Mesothelial cell of epicardium (in vitro differentiated cells): ENCODE measurements at places on chromosomes 11 and 22.

DNA sequence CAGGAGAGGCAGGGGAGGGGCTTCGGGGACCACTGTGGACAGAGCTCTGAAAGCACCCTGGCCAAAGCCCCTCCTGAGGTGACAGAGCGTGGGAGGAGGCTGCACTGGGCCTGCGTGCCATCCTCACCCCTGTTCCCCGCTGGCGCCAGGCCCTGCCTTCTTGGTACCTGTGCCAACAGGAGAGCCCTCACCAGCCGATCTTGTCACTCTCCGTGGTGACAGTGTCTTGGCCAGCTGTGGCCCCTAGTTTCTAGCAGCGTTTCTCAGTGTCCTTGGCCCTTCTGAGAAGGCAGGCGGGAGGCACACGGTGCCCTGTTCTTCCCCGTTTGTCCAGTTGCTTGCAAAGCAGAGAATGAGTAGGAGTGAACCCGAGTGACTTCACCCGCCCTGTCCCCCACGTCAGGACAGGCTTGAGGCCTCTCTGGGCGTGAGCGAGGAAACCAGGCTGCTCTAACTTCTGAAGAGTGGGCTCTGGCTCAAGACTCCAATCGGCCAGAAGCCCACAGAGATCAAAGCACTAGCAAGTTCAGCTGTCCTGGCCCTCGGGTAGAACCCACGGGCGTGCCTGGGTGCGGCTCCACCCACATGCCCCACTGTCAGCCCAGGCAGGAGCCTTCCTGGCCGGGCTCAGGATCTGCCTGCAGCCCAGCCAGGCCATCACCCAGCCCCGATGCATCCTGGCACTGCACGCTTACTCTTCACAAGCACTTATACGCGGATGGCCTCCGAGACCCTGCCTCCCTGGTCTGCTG lies 60.2 kb upstream of the EMID1 start:
- DNase-seq = no peak

GRCh38 chr11:32153747-32154146 lies 62.9 kb downstream of the RCN1 start:
- DNase-seq = no peak

GRCh38 chr11:118789501-118790356 lies 1.2 kb downstream of the DDX6 start:
- DNase-seq = no peak

DNA sequence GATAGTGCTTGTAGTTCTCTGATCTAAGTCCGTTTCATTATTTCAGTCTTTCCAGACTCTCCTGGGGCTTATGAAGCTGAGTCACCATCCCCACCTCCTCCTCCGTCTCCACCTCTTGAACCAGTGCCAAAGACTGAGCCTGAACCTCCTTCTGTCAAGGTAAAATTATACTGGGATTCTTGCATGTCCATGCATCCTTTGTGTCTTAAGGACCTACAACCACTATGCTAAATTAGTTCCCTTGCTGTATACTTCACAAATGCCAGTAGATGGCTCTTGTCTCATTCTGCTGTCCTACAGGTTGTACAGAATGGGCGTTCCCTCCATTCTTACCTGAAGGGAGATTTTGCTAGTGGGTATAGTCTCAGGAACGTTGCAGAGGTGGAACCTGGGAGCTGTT lies 42.2 kb downstream of the POLD3 start:
- DNase-seq = no peak

DNA sequence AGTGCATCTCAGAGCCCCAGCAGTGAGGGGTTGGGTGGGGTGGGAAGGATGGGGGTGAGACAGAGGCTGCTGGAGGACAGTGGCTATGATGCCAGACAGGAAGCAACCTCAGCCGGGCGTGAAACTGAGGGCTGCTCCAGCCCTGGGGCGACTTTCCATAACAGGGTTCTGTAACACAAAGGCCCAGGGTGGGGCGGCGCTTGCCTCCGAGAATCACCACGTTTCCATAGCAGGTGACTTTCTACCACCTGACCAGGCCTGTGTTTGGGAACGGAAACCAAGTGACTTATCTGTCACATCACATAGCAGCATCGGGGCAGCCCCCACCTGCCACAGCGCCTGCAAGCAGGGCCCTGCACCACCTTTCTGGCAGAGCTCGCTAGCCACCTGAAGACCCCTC lies 85.8 kb downstream of the TRMU start:
- DNase-seq = no peak

DNA sequence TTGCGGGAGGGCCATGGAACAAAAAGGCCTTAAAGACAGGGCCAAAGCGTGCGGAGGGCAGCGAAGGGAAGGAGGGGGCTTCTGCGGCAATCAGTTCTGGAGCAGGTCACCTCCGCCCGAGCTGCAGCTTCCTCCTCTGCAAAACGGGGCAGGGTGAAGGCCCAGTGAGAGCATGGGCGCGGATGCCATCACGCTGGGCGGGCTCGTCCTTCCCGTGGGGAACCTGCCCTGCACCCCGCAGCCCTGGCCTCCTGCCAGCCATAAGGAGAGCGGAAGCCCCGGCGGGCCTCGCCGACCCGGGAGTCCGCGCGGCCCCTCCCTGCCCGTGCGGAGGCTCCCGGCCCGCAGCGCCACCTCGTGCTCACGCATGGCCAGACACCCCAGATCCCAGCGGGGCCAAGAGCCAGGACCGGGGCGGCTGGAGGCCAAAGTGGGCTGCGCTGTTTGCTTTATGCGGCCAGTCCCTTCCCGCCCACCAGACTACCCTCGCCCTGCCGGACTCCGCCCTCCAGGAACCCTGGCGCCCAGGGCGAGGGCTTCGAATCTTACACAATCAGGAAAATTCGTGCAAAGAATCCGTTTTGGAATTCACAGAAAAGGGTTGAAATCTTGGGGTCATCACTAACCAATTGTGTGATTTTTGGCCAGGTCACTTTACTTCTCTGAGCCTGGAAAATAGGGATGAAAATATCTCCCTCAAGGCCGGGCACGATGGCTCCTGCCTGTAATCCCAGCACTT lies 16.1 kb downstream of the TSKU start:
- DNase-seq = peak; percentile 86

DNA sequence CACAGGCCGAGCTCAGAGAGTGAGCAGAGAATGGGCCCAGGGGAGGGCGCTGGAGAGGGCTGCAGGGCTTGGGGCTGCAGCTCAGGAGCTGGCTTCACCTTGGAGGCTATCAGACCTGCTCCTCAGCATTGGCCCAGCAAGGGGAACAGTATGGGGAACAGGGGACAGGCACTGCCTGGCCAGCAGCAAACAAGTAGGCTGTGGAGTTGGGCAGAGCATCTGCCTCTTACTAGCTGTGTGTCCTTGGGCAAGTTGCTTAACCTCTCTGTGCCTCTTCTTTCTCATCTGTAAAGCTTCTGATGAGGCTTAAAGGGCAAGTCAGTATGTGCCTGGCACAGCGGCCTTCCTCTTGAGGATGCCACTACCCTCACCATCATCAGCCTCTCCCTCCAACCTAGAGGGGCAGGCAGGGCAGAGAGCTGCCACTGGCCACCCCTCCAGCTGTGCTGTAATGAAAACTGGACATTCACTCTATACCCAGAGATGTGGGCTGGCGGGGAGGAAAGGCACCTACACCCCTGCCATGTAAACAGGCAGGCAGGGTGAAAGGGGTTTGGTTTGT lies 7.5 kb upstream of the CDKN1C start:
- no peak for DNase-seq

DNA sequence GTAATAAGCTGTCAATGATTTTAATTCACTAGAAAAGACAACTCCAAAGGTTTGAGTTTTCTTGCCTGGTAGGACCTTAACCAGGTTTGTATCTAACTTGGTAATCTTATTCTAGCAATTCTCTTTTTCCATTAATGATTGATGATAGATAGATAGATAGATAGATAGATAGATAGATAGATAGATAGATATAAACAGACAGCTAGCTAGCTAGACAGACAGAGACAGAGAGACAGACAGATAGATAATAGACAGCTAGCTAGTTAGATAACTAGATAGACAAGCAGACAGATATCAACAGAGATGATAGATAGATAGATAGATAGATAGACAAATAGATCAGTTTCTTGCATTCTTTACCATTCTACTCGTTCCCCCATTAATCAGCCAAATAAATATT lies 15.3 kb downstream of the TMPRSS6 start:
- no peak for DNase-seq

DNA sequence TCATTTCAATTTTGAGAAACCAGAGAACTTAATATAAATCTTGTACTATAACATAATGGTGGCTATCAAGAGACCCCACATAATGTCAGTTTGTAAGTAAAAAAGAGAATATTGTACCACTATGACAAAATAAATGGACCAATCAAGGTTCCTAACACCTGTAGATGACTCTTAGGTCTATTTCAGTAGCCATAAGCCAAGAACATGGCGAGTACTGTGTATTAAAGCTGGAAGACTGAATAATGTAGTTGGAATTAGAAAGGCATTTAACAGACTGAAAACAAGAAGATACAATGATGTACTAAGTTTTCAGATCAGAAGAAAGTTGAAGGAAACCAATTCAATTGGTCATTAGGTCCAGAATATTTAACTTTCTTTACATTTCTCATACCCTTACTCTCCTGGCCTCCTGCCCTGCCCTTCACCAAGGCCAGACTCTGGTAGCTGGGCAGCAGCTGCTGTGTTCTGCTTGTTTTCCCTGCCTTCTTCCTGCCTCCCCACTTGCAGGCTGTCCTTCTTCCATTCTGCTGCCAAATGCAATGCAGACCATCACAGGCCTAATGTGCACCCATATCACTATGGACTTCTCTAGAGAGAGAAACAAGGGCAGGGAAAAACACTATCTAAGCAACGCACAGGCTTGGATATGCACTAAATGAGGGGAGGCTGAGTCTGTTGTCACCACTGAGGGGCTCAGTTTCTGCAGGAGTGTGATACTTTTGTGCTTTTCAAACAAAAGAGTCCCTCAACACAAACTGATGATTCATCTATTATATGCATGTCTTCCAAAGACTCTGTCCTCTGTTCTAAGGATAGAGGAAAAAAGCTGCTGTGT lies 60.1 kb downstream of the RAB30 start:
- no peak for DNase-seq

DNA sequence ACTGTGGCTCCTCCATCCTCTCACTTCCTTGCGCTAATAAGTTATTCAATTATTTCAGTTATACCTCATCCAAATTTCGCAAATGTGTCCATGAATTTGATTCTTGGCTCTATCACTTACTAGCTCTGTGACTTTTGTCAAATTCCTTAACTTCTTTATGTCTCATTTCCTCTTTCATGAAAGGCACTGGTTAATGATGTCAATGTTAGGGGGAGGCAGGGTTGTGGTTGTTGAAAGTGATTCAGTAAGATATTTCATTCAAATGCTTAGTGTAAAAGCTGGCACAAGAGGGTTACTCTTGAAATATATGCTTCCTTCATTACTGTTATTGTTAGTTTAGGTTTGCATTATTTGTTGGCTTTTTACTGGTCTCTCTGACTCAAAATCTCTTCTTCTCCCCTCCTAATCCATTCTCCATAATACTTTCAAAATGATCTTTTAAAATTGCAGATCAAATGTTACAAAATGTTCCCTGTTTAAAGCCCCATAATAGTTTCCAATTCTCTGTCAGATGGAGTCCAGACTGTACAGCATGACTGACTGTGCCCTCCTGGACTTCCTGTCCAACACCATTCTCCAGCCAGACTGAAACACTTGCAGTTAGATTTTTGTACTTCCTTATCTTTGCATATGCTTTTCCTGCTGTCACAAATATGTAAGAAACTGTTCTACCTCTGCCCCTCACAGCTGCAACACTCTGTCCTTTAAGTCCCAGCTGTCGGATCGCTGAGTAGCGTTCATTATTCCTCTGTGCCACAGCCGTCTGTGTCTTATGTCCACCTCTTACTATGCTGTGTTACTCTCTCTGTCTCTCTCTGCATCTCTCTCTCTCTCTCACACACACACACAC lies 510.6 kb upstream of the RAG2 start:
- no peak for DNase-seq

GRCh38 chr11:62505059-62505439 lies 41.6 kb downstream of the AHNAK start:
- no peak for DNase-seq

- no peak for DNase-seq
Measured at GRCh38 chr11:103806130-103806895, 230.1 kb upstream of the DDI1 start.

GRCh38 chr11:122082205-122082604 lies 33.8 kb downstream of the BLID start:
- DNase-seq = no peak

- no peak for DNase-seq
Measured at GRCh38 chr22:37661160-37661924, 2.8 kb downstream of the PDXP start.

DNA sequence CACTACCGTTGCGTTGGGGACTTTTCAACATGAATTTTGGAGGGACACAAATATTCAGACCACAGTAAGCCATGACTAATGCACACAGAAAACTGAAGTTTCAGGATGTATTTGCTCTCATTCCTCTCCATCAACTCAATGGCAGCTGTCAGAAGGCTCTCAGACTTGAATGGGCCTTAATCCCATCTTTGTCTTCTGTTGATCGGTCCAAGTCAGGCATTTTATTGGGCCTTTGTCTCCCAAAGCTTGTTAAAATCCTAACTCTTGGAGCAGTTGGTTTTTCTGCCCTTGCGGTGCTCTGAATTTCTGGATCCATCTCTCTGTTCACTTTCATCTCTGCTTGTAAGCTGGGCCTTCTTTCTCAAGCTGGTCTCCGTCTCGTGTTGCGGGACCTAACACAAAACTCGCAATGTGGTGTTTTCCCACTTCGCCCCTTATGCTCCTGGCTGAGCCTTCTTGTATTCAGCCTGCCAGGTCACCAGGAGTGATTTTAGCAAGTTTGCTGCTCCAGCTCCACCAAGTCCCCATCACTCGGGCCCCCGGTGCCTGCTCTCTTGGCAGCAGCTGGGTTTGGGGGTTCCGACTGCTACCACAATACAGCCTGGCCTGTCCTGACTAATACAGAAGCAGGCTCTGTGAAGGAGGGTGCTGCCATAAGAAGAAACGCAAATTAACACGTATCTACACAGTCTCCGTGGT lies 27.0 kb downstream of the TSPAN32 start:
- no peak for DNase-seq

DNA sequence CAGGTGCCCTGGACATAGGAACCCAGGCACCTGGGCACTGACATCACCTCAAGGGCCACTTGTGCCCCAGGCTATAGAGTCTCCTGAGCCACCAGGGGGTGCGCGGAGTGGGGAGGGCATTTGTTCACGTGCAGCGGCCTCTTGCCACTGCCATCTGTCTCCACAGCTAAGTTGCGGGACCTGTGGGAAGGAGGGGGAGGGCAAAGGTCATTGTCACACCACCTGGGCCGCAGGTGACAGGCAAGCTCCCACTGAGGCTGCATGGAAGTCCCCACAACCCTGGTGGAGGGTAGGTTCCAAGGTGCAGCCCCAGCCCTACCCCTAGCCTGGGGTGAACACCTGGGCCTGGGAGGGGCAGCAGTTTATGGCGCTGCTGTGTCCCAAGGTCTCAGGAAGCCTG lies 79.5 kb downstream of the PIWIL3 start:
- DNase-seq = no peak

DNA sequence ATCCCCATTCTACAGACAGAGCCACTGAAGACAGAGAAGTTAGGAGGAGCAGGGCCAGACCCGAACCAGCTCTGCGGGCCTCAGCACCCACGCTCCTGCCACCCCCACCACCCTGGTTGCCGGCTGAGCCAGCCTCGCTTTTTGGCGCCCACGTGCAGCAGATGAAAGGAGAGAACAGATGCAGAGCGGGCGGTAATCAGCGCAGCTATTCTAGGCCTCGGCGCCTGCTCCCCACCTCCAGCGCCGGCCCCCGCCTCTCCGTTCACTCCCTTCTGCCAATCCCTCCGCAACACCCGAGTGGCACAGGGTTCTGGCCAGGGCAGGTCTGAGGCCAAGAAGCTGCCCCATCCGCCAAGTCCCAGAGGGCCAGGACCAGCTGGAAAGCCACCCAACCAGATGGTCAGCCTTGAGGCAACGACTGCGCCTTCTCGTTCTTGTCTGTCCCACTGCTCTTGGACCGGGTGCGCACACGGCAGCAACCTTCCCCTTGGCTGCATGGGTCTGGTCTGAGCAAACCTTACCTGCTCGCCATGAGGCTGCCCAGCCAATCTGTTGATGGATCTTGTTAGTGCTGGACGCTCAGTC lies 16.8 kb downstream of the DNAL4 start:
- DNase-seq = no peak
